Glutamatergic neuron (in vitro differentiated cells): ENCODE measurements at places on chromosomes 1 and 21. TPM values are rescaled to one million over a fixed set of nuclear protein-coding genes. Genes with fewer than 3 reads are reported as not detected.

RHBG gene
- total RNA-seq = not detected

DNA sequence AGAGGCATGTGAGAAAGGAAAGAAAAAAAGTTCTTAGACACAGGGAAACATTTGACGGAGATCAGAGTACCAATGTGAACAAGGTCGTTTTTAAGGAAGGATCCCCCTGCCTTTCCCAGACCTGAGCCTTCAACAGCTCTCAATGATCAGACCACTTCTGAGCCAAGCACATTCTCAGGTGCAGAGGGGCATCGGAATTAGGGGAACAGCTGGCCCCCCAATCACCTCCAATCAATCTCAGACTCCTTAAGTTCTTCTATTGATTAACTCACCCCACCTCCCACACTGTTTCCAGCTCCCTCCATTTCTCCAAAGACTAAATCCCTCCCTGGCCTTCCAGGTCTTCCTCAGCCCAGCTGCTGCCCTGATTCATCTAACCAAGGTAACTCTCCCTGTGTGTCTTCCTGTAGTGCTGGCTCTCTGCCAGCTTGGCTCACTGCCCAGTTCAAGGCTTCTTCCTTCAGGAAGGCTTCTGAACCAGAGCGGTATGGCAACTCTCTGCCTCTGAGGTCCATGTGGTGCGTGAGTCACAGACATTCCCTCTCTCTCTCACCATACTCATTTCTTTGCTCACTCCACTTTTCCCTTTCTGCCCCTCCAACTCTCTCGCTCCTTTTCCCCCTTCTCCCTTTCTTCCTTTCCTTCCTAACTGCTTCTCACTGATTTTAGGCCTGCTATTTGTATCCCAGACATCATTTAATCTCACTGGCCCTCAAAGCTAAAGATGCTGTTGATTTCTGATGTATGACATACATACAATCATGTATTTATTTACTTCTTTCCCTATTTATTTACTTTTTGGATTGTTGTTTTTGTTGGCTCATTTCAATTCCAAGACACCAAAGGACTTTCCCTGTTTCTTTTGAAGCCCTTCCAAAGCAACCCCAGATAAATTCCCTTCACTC, 18.1 kb downstream of the CFAP45 start:
- H3K4me3 ChIP-seq = no peak overlapping the region
- no peaks in the 10 kb centered on the region for H3K36me3 ChIP-seq
- peaks cover 4% of the 10 kb centered on the region for H3K27me3 ChIP-seq

RIPK4 gene
- total RNA-seq = 2.9 TPM

- H3K4me3 ChIP-seq = no peak overlapping the region
- no peak for DNase-seq
- H3K27ac ChIP-seq = no peak overlapping the region
- H3K36me3 ChIP-seq = no peaks in the 10 kb centered on the region
- H3K27me3 ChIP-seq = no peaks in the 10 kb centered on the region
Observed at GRCh38 chr21:28426545-28426944, 566.1 kb downstream of the LTN1 start.

CFAP74 gene
- total RNA-seq = not detected

MCOLN2 gene
- not detected for total RNA-seq

CELA2A gene
- not detected for total RNA-seq

- peaks cover 4% of the 10 kb centered on the region for H3K4me1 ChIP-seq
- H3K4me3 ChIP-seq = peak overlapping the region; percentile 66
- H3K27ac ChIP-seq = no peak overlapping the region
Observed at GRCh38 chr1:116151739-116152576, 40.8 kb downstream of the MAB21L3 start.

- DNase-seq = no peak
- H3K4me3 ChIP-seq = no peak overlapping the region
- H3K27ac ChIP-seq = no peak overlapping the region
- no peaks in the 10 kb centered on the region for H3K36me3 ChIP-seq
- H3K4me1 ChIP-seq = no peaks in the 10 kb centered on the region
- peaks cover 2% of the 10 kb centered on the region for H3K27me3 ChIP-seq
Observed at GRCh38 chr1:204384636-204385352, 25.1 kb upstream of the PLEKHA6 start.

DNA sequence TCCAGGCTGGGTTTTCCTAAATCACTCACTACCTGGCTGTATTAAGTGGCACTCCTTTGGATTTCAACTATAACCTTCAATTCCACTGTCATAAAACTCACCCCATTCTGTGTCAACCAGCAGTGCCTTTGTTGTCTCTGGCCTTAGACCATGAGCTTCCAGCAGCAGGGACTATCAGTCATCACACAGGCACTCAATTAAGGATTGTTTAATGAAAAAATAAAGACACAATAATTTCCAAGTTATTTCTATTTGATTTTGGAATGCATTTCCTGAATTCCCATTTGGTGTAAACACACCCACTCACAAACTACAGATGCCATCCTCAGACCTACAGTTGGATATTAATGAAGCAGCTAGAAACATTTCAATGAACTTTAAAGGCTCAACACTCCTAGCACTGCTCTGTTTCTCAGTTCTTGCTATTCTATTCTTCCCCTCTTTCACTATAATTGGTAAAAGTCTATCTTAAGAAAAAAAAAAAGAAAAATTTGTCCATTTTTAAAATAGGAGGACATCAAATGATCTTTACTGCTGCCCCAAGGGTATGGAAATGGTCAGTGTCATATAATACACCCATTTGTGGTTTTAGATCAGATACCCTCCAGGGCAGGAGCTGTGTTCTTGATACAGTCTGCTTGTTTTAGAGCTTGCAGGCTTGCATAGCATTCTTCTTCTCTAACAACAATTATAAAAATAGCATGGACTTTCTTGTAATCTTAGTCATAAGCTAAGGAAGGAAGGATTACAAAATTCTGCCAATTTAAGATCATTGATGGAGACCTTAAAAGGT, 156.4 kb downstream of the PTGER3 start:
- H3K27ac ChIP-seq = no peak overlapping the region
- no peak for DNase-seq
- H3K36me3 ChIP-seq = no peaks in the 10 kb centered on the region

DNA sequence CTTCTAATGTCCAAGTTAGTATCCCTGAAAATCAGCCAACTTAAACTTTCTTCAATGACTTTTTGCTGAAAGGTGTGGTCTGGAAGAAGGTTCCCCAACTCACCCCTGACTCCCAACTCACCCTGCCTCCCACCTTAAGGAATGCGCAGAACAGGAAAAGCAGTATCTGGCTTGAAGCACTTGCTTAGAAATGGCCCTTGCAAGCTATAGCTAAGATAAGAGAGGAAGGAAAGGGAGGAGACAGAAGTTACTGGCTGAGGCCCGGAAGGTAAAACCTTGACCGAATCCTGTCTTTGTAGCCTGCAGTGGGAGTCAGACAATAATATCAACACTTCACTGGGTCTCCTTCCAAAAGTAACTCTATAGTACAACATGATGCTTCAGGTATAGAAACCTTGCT, 2.9 kb downstream of the CYYR1 start:
- H3K4me3 ChIP-seq = peak overlapping the region; percentile 95
- peaks cover 11% of the 10 kb centered on the region for H3K27me3 ChIP-seq
- peaks cover 33% of the 10 kb centered on the region for H3K4me1 ChIP-seq
- peaks cover 10% of the 10 kb centered on the region for H3K36me3 ChIP-seq
- DNase-seq = no peak

DNA sequence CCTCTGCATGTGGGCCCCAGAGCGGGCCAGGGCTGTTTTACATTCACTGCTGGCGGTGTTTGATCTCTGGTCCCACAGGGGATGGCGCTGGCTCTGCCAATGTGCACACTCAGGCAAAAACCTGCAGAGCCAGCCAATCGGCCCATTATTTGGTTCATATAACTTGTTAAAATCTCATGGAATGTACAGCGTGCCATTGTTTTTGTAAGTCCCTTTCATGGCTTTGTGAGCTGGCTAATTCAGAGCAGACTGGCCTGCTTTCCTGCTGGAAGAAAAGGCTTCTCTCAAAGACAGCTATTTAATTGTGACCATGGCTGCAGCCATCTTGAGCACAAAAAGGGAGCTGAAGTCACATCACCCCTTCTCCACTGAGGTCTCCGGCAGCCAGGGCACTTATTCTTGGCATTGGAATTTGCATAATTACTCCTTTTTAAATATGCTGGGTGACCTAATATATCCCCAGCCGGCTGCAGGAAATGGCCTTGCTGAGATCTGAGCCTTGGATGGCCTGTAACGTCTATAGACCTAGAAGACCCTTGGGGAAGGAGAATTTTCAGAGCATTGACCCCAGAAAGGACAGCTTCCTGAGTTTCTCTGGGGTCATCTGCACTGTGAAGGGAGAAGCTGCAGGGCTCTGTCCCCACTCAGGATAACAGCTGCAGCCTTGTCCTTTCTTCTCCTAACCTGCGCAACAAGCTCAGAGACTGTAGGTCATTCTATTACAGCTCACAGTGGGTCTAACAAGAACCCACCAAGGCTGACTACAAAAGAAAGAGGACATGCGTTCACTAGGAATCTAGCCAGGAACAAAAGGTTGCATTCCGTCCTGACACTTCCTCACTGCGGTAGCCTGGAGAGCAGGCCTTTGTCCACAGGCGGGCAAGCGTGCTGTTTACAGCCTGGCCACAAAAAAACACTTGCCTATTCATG, 45.8 kb downstream of the BCAR3 start:
- no peak overlapping the region for H3K4me3 ChIP-seq
- no peaks in the 10 kb centered on the region for H3K27me3 ChIP-seq
- DNase-seq = no peak
- H3K27ac ChIP-seq = no peak overlapping the region
- H3K4me1 ChIP-seq = peaks cover 10% of the 10 kb centered on the region

- H3K4me1 ChIP-seq = no peaks in the 10 kb centered on the region
- peaks cover 4% of the 10 kb centered on the region for H3K36me3 ChIP-seq
- no peak overlapping the region for H3K27ac ChIP-seq
- no peak overlapping the region for H3K4me3 ChIP-seq
- DNase-seq = no peak
Observed at GRCh38 chr21:40351006-40351405, 483.8 kb downstream of the PCP4 start.
